ENCODE measurements at places on chromosomes 4 and X.

DNA sequence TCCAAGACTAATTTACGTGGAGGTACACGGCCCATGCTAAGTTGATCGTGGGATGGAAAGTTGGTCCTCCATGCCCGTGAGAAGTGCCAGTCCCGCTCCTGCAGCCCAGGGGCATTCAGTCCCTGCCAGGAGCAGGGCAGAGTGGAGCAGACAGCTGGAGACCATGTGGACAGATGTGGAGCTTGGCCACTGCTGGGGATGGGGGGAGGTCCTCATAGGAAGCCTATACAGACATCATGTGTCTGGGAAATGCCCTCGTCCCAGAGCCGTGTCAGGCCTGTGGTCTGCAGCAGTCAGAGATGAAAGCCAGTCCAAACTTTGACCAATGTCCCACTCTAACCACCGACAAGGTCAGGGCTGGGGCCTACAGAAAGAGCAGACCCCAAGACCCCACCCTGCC lies 118.4 kb downstream of the CPZ start:
- no peak for DNase-seq

- DNase-seq = no peak
These were observed 666 bp downstream of the CCDC158 start for GRCh38 chr4:76420188-76420761.

DNA sequence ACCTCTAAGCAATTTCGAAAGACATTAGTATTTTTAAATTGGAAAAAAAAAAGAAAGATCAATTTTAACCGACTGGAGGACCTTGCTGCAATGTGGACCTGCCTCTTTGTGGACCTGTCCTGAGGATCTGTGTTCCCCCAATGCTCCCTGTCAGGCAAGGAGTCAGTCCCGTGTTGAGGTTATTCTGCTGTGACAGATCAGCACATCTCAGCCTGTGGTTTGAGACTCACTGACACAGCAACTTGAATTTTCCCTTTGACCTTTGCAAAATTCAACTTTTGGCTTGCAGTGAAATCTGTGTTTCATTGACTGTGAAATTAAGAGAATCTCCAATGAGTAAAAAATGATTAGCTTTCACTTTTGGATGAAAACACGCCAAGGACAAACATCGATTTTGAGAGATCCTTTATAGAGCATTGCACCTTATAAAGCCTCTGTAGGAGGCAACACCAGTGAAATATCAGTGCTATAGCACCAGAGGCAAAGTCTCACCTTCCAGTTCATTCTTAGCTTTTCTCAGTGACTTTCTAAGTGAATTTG lies 186.9 kb downstream of the GPAT3 start:
- DNase-seq = no peak

GRCh38 chr4:149835280-149835679 lies 19.6 kb upstream of the IQCM start:
- DNase-seq = no peak

- DNase-seq = no peak
These were observed 75.9 kb downstream of the AASDH start for GRCh38 chr4:56311299-56311975.

- DNase-seq = no peak
These were observed 259.2 kb downstream of the GPC3 start for GRCh38 chrX:133726211-133726630.

- DNase-seq = no peak
These were observed 57.2 kb downstream of the EGF start for GRCh38 chr4:109969919-109970318.

DNA sequence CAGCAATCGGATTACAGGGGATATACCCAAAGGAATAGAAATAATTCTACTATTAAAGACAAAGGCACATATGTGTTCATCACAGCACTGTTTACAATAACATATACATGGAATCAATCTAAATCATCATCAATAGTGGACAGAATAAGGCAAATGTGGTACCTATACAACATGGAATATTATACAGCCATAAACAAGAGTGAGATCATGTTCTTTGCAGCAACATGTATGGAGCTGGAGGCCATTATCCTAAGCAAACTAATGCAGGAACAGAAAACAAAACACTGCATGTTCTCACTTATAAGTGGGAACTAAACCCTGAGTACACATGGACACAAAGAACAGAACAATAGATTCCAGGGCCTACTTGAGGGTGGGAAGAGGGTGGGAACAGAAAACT lies 163.2 kb downstream of the CFAP299 start:
- DNase-seq = no peak

- DNase-seq = no peak
These were observed 500 bp downstream of the CDX4 start for GRCh38 chrX:73447311-73447794.

DNA sequence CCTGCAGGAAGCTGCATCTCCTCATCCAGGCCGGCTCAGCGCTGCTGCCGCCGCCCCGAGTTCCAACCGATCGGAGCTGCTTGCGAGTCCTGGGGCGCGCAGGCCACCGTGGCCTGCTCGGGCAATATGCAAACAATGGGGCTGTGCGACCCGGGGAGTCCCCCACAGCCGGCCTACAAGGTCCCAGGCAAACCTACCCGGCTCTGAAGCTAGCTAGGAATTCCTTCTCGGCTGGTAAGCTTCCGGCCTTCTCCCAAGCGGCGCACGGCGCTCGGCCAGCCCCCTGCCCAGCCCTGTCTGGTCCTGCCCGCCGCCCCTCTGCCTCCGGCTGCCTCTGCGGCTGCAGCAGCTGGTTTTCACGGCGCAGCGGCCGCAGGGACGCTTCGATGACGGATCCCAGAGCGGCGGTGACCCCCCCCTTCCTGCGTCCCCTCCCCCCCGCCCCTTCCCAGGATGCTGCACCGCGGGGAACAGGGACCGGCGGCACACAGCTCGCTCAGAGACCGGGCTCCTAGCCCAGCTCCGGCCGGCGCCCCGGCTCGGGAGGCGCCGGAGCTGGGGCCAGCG lies 59.4 kb downstream of the TSC22D3 start:
- no peak for DNase-seq

DNA sequence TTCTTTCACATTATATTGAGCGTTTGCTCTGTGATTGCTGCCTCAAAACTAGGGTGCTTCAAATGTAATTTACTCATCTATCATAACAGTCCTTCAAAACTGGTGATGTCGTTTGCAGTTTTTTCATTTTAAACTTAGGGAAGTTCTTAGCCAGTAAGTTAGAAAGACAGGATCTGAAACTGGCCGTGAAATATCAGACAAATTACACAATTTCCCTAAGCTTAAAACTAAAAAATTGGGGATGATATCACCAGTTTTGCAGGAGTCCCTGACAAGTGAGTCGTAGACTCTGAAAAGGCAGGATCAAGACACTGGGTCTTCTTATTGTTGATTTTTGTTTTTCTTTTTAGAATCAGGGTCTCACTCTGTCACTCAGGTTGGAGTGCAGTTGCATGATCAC lies 44.8 kb downstream of the MOB1B start:
- DNase-seq = no peak

GRCh38 chr4:127548990-127549925 lies 83.5 kb upstream of the INTU start:
- no peak for DNase-seq

DNA sequence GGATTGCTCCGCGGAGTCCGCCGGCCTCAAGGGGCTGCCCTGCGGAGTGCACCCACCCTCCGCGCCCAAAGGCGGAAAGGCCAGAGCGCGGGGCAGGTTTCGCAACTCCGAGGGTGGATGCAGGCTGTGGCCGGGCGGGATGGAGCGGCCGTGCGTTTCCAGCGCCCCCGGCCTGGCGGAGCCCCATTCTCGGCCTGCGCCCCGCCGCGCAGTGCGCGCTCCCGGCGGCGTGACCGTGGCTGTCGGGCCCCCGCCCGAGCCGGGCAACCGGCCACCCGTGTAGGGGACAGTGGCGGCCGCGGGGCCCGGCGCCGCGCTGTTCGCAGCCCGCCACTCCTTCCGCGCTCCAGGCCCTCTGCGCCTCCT lies 331 bp downstream of the SETD7 start:
- DNase-seq = no peak

- DNase-seq = no peak
These were observed 268.8 kb downstream of the BCOR start for GRCh38 chrX:39828971-39829370.

Measured in stimulated activated CD8-positive, alpha-beta memory T cell treated with anti-CD3 and anti-CD28 coated beads, Interleukin-4, amount 100 ng/mL, for 4 hours (primary cell).